ENCODE measurements at places on chromosomes 11 and 22.

GRCh38 chr11:70861559-70861958, 390.8 kb downstream of the SHANK2 start:
- no peak for DNase-seq

- peak; percentile 83 for DNase-seq
Measured at GRCh38 chr22:37095113-37095512, 14.4 kb downstream of the TMPRSS6 start.

DNA sequence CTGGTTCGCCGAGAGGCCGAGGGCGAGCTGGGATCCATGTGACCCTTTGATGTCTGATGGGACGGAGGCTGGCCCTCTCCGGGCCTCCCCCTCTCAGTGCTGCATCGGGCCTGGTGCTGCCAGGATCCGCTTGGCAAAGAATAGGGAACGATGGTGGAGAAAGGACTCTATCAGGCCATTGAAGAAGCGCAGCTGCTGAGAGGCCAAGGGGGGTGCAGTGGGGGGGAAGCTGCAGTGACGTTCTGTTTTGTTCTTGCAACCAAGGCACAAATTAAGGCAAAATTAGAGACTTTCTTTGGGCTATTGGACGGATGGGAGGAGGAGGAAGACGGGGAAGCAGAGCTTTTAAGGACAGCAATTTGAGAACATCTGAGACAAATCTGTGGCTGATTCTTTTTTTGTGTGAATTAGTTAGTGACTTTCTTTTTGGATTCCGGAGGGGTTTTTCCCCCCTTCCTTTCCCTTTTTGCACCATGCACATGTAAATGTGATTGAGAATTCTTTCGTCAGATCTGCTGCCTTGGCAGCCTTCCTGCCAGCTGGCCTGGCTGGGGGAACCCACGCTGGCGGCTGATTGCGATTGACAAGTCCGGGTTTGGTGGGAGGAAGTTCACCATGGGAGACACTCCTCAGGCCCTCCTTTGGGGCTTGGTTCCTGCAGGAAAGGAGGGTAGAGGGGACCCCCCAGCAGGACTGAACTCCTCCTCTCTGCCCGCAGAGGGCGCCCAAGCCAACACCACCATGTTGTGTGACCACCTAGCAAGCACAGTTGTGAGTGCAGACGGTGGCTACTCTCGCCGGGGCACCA, 214.6 kb downstream of the NTM start:
- DNase-seq: no peak

DNA sequence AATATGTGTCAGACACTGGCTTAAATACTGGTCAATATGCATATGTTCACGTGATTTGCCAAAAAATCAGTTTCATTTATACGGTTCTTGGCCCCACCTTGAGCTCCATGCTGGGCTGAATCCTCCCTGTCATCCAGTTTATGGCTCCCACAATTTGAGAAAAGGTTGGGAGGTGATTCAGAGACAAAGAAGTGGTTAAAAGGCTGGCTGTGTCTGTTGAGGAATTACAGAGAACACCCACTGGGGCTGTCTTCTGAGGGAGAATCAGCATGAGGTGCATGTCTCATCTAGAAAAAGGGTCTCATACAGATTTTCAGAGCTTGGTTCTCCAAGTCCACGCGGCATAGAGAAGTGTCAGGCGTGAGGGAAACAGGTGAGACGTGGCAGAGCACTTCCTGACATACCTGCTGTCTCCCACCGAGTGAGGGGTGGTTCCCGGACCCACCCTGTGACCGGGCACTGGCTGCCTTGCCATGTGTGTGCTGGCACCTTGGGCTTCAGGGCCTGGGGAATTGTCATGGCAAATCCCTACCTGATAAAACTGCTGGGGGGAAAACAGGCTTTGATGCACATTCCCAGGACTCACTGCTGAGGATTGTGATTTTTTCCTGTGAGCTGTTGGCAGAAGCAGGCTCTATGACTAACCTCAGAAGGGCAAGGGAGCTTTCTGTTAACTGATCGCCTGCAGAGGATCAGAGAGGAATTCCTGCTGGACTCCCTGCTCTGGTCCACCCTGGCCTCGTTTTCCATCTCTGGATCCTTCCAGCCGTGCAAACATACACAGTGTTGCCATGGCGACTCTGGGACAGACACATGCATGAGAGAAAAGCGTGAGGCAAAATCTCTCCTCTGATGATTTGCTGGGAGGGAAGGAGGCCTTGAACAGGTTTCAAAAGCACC, 223.6 kb downstream of the ADAMTS15 start:
- no peak for DNase-seq

DNA sequence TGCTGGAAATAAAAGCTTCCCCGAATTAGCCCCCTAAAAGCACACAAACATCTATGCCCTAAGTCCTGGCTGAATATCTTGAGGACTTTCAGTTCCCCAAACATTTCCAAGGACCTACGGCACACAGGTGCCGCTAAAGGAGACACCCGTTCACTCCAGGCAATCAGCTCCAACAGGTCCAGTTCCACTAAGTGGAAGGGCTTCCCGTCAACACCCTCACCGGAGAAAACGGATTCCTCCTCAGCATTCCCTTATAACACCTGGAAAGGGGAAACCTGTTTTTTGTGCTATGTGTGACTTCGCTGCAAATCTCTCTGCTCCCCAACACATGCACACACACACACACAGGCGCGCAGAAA, 3.9 kb downstream of the TENM4 start:
- DNase-seq: no peak

DNA sequence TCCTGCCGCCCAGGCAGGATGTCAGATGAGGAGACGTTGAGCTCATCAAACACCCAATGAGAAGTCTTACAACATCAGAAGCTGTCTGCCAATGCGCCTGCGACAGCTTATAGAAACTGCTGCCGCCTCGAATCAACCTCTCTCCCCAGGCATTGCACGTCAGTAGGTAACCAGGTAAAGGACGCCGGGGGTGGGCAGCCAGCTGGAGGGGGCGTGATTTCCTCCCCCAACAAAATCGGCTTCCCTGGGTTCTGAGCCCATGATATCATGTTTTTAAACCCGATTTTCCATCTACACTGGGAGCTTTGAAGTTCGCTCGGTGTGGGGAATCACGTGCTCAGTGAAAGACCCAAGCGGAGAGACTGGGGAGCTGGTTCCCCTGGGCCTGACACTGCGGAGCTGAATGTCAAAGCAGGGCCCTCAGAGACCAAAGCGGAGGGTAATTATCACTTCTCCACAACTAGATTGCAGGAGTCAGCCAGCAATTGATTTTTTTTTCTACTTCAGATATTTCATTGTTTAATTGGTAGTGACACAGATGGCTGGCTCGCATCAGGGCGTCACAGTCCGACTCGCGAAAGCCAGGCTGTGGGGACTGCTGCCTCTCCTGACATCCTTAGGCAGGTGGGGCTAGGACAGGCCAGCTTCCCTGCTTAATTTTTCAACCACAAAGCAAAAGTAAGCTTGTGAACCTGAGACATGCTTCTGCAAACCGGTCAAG, 15.4 kb downstream of the FAM83F start:
- DNase-seq: no peak

DNA sequence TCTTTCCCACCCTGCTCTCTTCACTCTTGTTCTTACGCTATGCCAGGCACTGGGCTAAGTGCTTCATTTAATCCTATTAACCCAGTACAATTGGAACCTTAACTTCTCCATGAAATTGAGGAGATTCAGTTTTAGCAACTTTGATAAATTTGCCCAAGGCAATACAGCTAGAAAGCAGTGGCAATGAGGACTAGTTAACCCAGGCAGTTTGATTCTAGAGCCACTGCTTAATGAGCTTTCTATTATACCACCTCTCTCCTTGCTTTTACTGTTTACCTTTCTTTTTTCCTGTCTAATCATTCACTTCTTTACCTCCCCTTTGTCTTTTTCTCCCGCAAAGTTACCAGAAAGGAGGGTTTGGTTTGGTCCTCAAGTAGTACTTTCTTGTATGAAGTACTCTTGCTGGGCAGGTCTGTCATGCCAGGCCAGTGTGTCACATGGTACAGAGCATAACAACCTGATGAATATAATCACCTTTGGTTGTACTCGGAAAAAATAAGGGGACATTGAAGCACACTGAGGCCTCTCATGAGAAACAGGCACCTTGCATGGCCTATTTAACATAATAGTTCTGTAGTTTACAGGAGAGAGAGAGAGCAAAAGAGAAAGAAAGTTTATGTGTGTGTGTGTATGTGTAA, 70.6 kb downstream of the PDHX start:
- DNase-seq: no peak

- no peak for DNase-seq
Measured at GRCh38 chr22:30767661-30768060, 73.0 kb downstream of the OSBP2 start.

- DNase-seq: no peak
Measured at GRCh38 chr22:19890502-19891316, 36.0 kb upstream of the GNB1L start.

GRCh38 chr11:15704064-15704463, 589.3 kb downstream of the INSC start:
- DNase-seq: no peak

DNA sequence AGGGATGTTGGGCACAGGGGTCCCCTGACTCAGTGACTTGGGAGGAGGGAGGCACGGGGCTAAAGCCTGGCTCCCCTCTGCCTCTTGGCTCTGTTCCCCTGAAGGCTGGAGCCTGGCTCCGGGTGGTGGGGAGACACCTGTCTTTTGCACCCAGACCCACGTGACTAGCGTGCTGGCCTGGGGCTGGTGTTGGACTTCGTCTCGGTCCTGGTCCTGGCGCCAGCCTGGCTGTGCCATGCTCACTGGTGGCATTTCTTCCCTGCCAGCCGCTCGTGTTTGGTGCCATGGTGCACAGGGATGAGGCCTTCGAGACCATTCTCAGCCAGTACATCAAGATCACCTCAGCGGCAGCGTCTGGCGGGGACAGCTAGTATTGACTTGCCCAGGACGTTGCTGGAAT, 56.7 kb downstream of the GRAMD4 start:
- DNase-seq: no peak

GRCh38 chr11:14454861-14455632, 44.6 kb downstream of the COPB1 start:
- DNase-seq: no peak

DNA sequence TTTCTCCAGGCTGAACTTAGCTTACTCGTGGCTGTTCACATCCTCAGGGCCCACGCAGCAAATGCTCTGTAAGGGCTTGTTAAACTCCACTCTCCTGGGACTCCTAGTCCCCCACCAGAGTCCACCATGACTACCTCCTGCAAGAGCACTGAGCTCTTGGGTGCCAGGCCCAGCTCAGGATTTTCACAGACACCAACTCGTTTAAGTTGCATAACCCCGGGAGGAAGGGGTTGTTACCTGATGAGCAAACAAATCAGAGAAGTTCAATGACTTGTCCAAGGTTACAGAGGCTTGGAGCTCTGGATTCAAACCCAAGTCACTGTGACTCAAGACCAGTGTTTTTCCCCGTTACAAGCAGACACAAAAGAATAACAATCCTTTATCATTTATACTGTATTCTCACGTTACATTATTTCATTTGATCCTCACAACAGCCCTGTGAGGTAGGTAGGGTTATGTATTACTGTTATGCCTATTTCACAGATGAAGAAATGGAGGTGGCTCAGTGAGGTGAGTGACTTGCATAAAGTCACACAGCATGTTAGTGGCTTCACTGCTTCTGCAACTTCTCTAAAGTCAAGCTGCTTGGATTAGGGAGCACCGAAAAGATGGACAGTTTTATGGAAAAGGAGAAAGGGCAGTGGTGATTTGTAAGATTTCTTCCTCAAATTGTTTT, 17.4 kb downstream of the KCTD21 start:
- no peak for DNase-seq

GRCh38 chr22:37020192-37020479, 594 bp downstream of the MPST start:
- no peak for DNase-seq

DNA sequence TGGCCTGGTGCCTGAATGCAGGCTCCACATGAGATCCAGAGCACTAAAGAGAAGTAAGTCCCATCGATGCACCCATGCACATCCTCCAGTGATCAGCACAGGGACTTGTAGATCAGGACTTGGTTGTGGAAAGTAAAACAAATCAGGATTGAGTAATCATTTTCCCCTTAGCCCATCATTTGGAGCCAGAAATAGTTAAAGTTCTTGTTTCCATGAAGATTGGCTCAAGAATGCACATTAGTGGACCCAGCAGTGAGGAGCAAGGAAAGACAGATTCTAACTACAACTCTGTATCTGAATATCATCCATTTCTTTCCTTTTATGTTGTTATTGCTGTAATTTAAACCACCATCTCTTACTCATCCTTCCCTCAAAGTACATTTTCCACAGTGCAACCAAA, 19.1 kb downstream of the CCDC83 start:
- no peak for DNase-seq

DNA sequence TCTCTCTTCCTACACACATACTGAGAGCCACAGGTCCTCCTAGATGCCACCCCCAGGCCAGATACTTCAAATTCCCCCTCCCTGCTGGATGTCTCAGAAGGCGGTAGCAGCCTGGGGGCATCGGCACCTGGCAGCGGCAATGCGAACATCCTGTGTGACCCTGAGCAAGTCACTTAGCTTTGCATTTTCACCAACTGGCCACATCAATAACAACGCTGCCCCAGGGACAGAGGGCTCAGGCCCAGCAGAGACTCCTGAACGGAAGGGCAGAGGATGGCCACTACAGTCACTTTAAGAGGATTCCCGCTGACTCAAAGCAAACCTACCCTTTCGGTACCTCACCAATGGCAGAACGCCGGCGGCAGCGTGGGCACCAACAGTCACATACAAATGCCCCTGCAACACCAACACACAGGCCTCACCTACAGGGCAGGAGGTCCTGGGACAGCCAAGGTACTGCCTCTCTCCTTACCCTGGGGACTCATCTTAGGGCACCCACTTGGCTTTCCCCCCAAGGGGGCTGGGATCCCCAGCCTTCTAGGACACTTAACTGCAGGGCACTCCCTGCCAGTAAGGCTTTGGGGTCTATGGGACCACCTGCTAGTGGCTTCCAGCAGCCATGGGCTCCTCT, 1.6 kb downstream of the LMO1 start:
- peak; percentile 55 for DNase-seq

DNA sequence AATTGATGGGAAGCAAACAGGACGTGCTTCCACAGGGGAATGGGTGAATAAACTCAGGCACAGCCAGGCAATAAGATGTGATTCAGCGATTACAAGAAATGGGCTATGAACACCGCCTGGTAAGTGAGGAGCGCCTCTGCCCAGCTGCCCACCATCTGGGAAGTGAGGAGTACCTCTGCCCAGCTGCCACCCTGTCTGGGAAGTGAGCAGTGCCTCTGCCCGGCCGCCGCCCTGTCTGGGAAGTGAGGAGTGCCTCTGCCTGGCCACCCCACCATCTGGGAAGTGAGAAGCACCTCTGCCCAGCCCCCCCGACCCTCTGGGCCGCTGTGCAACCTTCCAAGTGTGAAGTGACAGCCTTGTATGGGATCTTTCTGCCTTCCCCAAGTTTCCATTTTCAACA, 73.2 kb upstream of the PRR5 start:
- DNase-seq: no peak

DNA sequence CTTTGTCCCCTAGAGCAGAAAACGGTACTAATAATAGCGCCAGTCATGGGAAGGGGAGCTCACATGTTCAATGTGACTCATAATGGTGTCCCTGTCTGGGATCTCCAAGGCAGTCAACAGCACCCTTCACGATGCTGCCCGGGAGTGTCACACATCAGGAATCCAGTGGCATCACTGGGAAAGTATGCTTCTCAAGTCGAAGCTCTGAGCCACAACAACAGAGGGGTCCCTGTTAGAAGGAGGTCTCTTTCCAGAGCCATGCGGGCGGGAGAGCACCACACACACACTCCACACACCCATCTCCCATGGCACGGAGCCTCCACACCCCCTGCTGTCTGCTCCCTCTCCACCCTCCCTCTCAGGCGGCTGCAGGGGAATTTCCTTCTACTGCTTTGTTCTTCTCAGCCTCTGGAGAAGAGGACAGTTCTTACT, 119.7 kb downstream of the ETS1 start:
- no peak for DNase-seq
